ENCODE measurements at places on chromosomes 6 and 20.

DNA sequence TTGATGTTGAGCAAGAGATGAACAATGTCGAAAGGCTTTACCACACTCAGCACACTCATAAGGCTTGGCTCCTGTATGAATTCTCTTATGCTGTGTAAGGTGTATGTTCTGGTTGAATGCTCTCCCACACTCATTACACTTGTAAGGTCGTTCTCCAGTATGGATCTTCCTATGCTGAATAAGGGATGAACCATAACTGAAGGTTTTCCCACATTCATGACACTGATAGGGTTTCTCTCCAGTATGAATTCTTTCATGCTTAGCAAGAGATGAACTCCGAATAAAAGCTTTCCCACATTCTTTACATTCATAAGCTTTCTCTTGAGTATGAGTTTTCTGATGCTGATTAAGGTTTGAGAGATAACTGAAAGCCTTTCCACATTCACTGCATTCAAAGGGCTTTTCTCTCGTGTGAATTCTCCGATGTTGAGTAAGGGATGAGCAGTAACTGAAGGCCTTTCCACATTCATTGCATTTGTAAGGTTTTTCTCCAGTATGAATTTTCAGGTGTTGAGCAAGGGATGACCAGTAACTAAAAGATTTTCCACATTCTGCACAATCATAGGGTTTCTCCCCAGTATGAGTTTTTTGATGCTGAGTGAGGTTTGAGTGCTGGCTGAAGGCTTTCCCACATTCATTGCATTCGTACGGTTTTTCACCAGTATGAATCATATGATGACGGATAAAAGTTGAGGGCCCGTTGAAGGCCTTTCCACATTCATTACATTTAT is 21.1 kb downstream of the ZNF184 start:
- DNase-seq, result no peak

GRCh38 chr6:42278131-42278853 is 60.6 kb upstream of the MRPS10 start:
- DNase-seq, result no peak

DNA sequence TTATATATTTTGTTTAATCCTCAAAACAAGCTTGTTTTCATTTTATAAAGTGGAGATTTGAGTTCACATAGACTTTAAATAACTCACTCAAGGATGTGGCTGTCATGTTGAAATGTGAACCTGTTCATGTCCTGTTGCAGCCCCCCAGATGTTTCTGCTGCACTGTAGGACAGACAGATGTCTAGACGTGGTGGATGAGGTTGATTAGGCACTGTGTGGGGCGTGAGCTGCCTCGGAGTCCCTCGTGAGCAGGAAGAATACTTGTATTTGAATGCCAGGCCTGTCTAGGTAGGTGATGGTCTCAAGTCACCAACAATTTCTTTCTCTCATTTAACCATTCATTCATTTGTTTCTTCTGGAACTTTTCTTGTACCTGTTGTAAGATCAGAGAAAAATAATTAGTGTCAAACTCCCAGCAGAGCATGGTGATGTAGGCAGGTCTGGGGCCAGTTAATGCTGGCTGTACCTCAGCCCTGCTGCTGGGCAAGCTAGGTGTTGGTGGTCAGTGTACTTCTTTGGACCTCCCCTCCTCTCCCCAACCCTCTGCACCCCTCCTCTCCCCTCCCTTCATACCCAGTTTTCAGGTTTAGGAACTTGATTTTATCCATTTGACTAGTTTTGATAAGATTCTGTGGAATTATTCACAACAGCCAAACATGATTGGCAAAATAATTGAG is 34.0 kb downstream of the AFDN start:
- DNase-seq, result no peak

- no peak for DNase-seq
These were observed 255.0 kb downstream of the NRN1 start for GRCh38 chr6:5751525-5752390.

DNA sequence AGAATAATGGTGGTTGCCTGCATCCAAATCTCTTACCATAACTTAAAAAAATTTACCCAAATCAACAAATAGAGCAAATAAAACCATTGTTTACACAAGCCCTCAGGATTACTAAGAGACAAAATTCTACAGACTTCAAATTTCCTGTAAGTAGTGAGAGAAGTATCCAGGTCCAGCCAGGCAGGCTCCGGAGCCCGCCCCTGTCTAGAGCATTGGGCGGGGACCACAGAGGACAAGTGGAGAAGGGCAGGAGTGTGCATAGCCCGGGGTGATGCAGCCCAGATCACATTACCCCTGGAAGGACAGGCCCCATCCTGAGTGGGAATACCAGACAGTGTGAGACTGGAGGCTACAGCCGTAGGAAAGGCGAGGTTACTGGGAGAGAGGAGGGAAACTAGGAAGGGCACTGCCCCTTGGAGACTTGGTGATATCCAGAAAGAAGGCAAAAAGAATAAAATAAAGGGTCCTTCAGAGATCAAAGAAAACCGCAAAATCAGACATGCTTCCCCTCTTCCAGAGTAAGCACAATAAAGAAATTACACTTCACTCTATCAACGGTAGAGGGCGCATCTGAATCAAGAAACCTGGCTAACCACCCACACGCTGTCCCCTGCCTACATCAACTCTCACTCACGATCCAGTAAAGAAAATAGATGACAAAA is 26.6 kb downstream of the RIN2 start:
- peak; percentile 24 for DNase-seq

GRCh38 chr6:1485678-1486077 is 96.3 kb downstream of the FOXF2 start:
- no peak for DNase-seq

- DNase-seq, result no peak
These were observed 50.5 kb upstream of the SCAF8 start for GRCh38 chr6:154682633-154683125.

- DNase-seq, result no peak
These were observed 311.4 kb downstream of the CLIC5 start for GRCh38 chr6:45704056-45704800.

GRCh38 chr6:39930540-39930939 is 3.7 kb downstream of the MOCS1 start:
- no peak for DNase-seq

GRCh38 chr6:37741757-37742400 is 44.2 kb upstream of the MDGA1 start:
- DNase-seq, result peak; percentile 64

DNA sequence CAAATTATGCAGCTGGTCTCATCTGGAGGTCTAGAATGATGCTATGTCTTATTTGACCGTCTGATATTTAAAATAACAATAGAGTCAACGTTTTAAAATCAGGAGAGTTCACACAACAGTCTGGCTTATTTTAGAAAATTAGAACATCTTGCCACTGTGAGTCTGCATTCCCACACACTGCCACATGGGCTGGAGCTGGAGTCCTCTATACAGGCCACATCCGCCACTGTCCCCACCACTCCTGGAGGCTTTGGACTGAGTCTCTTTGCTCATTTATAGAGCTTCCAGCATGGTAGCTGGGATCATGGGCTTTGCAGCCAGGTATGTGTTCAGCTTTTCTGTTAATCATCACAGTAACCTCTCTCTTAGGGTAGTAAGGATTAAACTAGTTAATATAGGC is 68.8 kb upstream of the ZNFX1 start:
- no peak for DNase-seq

DNA sequence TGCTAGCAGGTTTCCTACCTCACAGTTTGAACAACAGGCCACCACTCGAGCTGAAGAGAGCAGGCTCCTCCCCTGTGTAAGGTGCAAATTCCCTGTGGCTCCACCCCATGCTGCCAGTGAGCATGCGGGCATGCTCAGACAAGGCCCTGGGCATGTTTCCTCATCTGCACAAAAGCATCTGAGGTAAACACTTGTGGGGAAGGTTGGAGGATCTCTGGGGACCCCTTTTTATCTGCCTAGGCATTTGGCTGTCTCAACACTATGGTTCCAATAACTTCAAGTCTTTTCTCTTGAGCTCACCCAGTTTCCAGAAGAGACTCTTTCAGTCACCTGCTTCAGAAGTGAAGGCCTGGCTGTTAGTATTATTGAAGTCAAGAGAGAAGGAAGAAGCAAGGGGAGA is 9.4 kb downstream of the C6orf58 start:
- peak; percentile 35 for DNase-seq

- DNase-seq, result peak; percentile 69
These were observed 18.8 kb upstream of the BTN3A3 start for GRCh38 chr6:26421259-26422144.

GRCh38 chr6:157298216-157298724 is 25.0 kb downstream of the TMEM242 start:
- DNase-seq, result no peak

DNA sequence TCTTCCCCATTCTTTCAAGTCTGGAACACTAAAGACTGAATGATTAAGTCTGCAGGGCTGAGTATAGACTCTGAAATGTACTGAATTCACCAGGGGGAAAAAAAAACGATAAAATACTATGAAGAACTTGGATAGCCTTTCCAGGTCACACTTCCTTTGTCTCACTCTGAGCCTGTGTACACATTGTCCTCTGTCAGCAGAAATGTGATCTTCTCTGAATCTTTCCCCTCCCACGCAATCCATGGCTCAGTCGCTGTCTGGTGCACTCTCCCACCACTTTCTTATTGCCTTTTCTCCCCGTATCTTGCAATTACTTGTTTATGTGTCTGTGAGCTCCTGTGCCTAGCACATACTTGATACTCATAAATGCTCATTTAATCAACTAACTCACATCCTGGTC is 212.6 kb upstream of the RSPO3 start:
- no peak for DNase-seq

- no peak for DNase-seq
These were observed 77.2 kb upstream of the ECI2 start for GRCh38 chr6:4212588-4212987.

- DNase-seq, result no peak
These were observed 163.1 kb downstream of the TTLL2 start for GRCh38 chr6:167487749-167488664.

- DNase-seq, result no peak
These were observed 607.1 kb downstream of the COL12A1 start for GRCh38 chr6:74598462-74599393.

DNA sequence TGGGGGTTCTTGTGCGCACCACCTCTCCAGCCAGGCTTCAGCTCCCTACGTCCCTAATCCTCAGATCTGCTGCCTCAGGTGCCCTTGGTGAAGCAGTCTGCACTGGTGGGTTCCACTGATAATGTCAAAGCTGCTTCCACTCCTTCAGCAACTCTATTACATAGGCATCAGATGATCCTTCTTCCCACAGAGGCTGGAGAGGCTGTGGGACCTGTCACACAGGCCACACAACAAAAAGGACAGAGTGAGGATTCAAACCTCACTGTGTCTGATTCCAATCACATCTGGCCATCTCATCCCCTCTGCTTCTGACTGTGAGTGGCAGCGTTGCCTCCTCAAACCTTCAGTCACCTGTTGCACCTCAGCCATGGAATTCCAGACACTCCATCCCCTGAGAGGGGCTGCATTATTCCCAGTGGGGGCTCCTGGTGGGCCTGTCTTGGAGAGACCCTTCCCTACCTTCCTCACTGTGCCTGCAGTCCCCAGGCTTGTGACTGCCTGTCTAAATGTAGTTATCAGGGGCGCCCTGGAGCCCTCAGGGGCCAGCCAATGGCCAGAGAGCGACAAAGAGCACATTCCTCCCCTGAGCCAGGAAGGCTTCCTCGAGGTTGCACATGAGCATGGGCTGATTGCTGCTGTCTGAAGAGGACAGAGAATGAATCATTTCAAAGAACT is 211.4 kb upstream of the ECI2 start:
- DNase-seq, result no peak

DNA sequence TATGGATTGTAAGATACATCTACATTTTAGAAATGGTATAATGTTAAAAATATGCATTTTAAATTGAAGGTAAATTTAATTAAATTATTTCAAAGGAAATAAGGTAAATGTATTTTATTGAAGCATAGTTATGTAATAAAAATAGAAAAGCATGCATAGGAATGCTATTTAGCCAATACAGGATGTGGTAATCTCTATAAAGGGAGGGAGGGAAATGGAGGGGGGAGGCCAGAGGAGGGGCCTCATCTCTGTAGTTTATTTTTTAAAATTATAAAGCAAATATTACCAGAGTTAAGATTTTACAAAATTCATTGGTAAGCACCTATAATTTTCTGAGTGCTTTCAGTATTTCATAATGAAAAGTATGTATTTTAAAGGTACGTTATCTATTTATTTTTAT is 27.2 kb downstream of the SLC16A10 start:
- no peak for DNase-seq

DNA sequence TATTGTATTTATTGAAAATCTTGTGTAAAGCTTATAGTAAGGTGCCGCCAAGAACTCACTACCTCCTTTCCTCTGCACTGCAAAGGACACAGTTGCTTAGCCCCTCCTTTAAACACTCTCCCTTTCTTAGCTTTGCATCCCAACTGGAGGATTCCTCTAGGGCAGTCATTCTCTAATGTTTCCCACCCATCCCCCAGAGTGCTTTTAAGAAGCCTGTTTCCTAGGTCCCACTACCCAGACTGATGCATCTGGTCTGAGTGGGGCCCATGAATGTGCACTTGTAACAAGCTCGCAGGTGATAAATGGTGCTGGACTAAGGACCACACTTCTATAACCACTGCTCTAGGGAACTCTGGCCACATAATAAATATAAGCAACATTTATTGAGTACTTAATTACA is 55.2 kb downstream of the B4GALT5 start:
- DNase-seq, result no peak

- peak; percentile 78 for DNase-seq
These were observed 150.8 kb downstream of the ZMYND8 start for GRCh38 chr20:47205577-47206123.

DNA sequence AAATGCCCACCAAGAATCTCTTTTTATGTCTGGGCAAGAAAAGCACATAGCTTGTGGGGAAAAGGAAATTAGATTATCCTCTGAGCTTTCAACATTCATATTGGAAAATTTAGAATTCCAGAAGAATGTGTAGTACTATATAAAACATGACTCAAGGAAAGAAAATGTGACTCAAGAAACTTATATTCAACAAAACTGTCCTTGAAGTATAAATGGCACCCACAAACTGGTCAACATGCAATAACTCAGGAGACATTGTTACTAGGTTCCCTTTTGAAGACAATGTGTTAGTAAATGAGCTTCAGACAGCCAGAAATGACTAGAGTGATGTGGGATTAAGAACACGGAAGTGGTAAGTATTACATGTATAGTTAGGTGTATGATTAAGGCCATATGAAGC is 26.1 kb upstream of the TINAG start:
- no peak for DNase-seq

GRCh38 chr6:27119761-27120160 is 127.7 kb upstream of the PRSS16 start:
- no peak for DNase-seq

- DNase-seq, result no peak
These were observed 2.8 kb downstream of the RPS6KA2 start for GRCh38 chr6:166624275-166624674.

- DNase-seq, result no peak
These were observed 75.9 kb upstream of the THEMIS start for GRCh38 chr6:127976796-127977195.

DNA sequence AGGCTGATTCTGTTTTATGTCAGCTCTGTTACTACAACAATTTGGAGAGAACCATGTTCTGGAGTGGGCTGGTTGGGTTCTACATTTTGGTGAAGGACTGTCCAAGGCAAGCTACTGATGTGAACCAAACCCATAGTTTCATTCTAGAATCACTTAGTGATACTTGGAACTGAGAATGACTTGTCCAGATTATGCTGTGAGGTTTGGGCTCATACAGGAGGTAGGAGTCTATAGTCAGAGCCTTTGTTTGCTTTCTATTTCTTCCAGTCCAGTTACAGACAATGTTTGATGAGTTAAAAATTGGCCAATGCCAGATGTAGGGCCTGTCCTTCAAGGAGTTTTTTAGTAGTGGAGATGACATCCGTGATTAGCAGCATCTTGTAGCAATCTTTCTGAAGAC is 97.9 kb downstream of the LRRC1 start:
- no peak for DNase-seq
